Progenitor cell of endocrine pancreas (in vitro differentiated cells): ENCODE measurements at places on chromosomes 7 and 10.

DNA sequence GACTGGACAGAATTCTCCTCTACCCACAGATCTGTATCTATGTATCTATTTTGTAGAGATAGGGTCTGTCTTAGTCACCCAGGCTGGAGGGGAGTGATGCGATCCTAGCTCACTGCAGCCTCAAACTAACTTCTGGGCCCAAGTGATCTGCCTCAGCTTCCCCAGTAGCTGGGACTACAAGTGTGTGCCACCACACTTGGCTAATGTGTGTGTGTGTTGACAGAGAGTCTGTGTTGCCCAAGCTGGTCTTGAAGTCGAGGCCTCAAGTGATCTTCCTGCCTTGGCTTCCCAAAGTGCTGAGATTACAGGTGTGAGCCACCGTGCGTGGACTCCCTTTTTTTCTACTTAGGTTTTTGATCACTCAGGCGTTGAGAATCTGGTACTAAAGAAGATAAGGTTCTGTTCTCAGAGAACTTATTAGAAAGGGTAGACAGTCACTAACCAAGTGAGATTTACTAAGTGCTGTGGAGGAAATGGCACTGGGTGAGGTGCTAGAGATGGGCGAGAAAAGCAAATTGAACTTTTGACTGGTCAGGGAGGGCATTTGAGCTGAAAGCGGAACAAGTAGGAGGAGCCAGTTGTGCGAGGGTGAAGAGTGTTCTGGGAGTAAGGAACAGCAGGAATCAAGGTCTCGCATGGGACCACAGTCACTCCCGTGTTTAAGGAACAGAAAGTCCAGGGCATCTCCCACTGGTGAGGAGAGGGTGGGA is 18.0 kb downstream of the NDUFB2 start:
- DNase-seq: no peak

- DNase-seq: no peak
Measured at GRCh38 chr7:133253519-133253875, 619 bp downstream of the EXOC4 start.

DNA sequence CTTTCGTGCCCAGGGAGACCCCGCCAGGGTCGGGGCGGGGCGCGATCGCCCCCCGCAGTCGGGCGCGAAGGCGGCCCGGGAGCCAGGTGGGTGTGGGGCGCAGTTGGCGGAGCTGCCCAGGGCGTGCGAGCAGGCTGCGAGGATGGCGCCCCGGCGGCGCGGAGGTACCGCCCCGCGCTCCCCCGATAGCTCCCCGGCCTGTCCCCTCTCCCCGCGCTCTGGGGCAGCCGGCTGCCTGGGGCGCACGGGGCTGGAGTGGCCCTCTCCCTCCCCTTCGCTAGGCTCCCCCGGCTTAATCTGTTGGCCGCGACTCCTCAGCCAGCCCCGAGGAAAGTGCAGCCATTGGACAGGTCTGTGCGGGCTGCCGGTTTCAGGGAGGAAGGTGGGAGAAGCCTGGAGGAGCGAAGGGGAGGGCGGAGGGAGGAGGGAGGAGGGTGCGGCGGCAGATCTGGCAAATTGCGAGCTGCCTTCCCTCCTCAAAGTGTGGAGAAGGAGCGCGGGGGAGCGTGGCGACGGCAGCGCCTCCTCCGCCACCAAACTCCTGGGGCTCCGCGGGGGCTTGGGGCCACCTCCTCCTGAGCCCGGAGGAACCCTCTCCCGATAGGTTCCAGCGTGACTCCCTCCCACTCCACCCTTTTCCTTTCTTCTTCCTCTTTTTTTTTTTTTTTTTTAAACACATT is 361 bp upstream of the PLXDC2 start:
- peak; percentile 69 for DNase-seq

- DNase-seq: no peak
Measured at GRCh38 chr7:94394109-94394436, 622 bp upstream of the COL1A2 start.

GRCh38 chr10:34280599-34281374 is 534.3 kb downstream of the PARD3 start:
- DNase-seq: no peak

GRCh38 chr7:6271060-6271658 is 1.3 kb downstream of the CYTH3 start:
- DNase-seq: no peak

DNA sequence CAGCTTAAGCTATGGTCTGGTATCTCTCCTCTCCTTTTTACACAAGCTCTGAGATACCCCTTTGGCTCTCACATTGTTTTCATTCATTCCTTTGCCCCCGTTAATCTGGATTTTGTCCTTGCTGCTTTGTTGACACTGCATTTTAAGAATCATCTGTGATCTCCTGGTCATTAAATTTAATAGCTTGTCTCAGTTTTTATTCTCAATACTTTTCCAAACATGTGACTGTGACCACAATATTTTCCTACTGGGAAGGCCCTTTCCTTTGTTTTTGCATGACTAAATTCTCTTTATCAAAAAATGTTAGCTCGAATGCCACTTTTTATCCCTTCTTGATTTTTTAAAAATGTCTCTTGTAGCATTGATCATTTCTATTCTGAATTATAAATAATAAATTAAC is 171.2 kb downstream of the SUGCT start:
- no peak for DNase-seq
